ENCODE measurements at places on chromosomes 3 and 15. TPM values are rescaled to one million over a fixed set of nuclear protein-coding genes. Genes with fewer than 3 reads are reported as not detected.

DNA sequence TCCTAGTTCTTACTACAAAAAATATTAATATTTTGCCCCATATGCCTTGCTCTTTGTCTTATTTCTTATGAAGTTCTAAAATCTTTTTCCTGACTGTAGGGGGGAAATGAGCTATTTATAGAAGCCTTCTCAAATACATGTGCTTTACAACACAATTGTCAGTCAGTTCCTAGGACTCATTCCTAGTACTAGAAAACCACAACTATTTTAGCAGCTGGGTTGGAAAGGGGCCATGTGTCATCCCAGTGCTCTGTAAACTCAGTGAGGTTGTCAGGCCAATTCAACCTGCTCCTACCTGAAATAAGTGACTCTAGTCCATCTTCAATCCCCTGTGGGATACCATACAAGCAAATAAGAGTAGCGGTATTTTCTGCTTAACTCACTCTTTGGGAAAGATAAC lies 153.8 kb downstream of the ULK4 start:
- no peak for DNase-seq

DNA sequence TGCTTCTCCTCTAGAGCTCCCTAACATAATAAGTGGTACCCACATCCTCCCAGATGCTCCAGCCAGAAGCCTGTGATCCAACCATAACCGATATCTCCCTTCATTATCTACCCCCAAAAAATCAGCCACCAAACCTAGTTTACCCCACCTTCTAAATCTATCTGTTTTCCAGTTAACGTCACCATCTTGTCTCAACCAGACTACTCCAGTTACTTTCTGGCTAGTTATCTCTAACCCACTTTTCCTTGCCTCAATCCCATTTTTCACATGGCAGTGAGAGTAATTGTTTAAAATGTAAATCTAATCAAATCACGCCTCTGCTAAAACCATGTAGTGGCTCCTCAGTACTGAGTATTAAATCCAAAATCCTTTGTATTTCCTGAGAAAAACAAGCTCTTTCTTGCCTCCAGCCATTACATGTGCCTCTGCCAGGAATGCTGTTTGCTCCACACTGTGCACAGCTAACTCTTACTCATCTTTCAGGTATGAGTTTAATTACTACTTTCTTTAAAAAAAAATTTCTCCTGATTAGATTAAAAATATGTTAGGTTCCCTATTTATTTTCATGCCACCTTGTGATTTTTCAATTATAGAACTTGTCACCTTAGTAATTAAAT lies 15.4 kb downstream of the CCDC54 start:
- DNase-seq = no peak

DNA sequence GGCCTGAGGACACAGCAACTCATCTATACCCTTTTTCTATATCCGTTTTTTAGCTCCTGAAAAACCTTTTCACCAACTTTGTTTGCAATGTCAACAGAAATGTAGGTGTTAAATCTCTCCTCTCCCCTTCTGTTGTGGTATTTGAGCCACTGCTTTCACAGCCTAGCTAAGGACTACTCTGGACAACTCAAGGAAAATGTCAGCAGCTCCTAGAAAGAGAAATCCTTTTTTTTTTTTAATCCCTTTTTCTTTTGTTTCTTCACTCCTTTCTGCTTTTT lies 176.6 kb downstream of the KLHL25 start:
- no peak for DNase-seq

CDHR4 gene
- total RNA-seq = not detected

Data from pulmonary artery endothelial cell (primary cell).